ENCODE measurements at places on chromosomes 13 and 19.

DNA sequence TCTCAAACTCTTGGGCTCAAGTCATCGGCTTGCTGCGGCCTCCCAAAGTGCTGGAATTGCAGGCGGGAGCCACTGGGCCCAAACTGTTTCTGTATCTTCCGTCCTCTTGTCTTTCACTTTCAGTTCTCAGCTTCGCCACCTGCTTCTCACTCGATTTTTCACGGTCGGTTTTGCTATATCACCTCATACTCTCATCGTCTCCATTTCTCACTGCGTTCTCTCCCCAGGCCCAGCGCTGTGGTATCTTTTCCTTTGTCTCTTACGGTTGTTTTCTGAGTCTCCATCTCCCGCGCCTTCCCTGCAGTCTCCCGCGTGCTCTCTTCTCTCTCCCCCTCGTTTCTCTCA lies 14.9 kb downstream of the SSC5D start:
- no peak for DNase-seq

GRCh38 chr13:70408865-70409264 lies 300.6 kb upstream of the KLHL1 start:
- DNase-seq = no peak

GRCh38 chr19:33193269-33193864 lies 763 bp upstream of the LRP3 start:
- DNase-seq = no peak

- no peak for DNase-seq
Measured at GRCh38 chr13:19573120-19573716, 11.9 kb upstream of the TPTE2 start.

DNA sequence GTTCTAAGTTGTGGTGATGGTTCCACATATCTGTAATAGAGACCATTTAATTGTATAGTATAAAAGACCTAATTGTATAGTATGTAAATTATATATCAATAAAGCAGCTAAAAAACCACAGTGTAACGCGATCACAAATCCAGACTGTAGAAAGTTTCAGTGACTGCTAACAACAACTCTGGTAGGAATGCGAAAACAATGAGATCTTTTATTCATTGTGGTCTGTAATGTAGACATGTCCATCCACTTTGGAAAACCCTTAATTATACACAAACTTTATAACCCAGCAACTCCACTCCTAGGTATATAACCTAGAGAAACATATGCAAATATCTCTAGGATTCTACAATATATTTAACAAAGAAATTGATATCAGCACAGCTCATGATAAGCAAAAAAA lies 549.5 kb downstream of the SLITRK1 start:
- no peak for DNase-seq

- no peak for DNase-seq
Measured at GRCh38 chr13:40586886-40587565, 79.4 kb downstream of the FOXO1 start.

DNA sequence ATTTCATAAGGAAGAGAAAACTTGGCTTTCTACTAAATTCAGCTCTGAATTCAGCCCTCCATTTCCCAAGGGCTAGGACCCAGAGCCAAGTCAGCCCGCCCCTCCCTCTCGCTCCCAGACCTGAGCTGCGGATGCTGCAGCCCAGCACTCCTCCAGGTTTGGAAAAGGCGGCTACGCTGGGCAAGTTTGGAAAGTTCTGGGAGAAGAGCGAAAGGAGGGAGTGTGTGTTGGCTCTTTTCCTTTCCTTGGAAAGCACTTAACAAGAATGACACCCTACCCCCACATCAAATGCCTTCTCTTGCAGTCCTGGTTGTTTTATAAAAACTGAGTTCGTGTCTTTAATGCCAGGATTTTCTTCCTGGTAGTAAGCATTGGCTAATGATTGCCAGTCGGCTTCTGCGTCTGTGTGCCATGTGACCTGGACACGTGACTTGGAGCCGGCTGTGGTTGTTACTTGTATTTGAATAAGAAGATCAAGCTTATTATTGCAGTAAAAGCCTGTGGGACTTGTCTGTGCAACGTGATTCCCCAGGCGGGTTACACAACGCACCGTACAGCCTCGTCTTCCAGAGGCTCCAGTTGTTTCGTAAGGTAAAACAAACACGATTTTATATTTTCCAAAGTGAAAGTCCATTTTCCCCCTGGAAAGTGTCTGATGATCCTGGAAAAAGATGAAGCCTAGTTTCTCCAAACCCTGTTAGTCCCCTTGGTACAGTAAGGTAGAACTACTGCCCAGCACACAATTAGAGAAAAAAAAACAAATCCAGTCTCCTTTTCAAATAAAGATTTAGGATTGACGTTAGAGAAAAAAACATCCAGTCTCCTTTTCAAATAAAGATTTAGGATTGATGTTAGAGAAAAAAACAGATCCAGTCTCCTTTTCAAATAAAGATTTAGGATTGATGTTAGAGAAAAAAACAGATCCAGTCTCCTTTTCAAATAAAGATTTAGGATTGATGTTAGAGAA lies 26.8 kb upstream of the UBE2L5 start:
- DNase-seq = peak; percentile 67

- no peak for DNase-seq
Measured at GRCh38 chr19:38394488-38394887, 6.0 kb downstream of the SPRED3 start.

- no peak for DNase-seq
Measured at GRCh38 chr13:106522898-106523525, 12.4 kb downstream of the EFNB2 start.

DNA sequence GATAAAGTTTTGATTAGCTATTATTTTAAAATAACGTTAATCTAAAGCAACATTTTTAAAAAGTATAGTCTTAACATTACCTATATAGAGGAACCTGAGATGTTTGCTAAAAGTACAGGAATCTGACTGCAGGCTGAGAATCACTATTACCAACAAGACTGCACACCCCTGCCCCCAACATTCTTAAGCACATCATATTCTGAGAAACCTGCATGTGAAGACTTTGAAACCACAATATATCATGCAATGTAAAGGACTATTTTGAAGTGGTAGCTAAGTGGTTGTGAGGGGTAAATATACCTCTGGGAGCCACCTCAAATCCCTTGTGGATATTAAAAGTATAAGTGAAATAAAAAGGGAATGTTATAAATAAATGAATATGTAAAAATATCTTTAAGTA lies 119.0 kb upstream of the KLF12 start:
- DNase-seq = no peak

GRCh38 chr13:38905861-38906260 lies 84.8 kb downstream of the STOML3 start:
- DNase-seq = peak; percentile 44

DNA sequence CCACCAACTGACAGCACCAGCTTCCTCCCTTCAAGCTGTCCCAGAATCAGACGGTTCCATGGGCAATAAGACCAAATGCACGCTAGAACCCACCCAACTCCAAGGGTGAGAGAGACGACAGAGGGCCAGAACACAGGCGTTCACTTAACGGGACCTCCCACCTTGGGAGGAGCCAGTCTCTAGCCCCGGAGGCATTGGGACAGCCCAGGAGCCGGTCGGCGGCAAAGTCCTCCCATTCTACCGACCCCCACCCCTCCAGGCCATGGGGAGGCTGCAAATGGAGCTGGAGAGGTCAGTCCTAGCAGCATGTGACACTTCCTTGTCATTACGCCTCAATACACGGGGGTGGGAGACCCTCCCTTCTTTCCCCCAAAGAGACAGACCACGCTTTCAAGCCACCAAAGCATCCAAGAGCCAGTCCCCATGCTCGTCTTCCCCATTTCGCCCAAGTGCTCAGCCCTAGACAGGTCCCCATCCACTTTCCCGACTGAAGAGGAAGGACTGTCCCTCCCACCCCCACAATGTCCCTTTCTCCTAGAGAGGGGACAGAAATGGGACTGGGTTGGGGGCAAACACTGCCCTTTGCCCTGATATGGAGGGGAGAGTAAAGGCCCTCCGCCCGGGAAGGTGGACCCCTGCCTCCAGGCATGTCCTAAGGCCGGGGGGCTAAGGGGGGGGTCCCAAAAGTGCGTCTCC lies 964 bp downstream of the KHSRP start:
- peak; percentile 63 for DNase-seq

DNA sequence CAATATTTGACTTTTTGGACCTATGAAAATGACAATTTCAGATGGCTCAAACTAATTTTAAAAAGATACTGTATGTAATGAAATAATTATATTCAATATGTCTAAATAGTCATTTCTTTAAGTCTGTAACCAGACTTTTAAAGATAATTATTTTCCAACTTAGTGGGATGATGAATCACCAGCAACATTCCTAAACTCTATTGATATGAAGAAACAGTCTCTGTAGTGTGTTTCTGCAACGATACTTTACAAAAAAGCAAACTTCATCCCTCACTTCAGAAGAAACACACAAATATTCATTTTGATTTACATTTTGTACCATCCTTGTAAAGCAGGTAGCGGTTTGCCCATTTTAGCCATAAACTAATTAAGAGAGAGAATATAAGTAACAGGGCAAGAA lies 417.4 kb downstream of the EFNB2 start:
- DNase-seq = no peak

- DNase-seq = no peak
Measured at GRCh38 chr13:62629618-62630017, 1214.0 kb upstream of the PCDH20 start.

DNA sequence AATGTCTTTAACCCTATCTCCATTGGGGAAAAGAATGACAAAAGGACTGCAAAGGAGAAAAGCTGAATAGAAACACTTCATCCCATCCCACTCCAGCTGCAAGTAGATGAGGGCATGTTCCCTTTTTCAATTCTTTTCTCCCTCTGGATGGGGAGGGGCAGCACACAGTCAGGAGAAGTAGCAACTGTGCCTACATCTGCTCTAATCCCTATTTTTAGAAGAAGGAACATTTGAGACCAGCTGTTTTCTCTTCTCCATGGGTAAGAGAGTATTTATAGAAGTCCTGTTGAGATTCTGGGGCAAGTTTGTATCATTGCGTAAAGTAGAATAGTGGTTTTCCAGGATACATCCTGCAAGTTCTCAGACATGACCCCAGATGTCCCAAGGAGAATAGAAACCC lies 9.3 kb upstream of the GTF3A start:
- no peak for DNase-seq

- DNase-seq = no peak
Measured at GRCh38 chr13:109151696-109152095, 522.3 kb downstream of the MYO16 start.

DNA sequence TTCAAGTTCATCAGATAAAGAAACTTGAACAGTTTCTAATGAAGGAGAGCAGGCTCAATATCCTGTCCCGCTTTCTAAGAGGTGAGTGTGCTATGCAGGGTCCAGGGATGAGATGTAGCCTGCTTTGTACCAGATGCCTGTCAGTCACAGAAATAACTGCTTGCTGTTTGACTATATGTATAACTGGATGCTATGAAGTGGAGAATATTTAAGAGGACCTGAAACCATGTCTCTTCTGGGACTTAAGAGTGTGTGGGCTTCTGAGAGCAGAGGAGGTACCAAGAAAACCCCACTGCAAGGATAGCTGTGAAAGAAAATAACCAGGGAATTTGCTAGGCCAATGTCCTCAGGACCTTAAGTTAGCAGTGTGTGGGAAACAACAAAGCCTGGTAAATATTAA lies 246.3 kb upstream of the RFC3 start:
- DNase-seq = no peak

GRCh38 chr13:42393573-42394360 lies 121.8 kb downstream of the AKAP11 start:
- no peak for DNase-seq

GRCh38 chr13:103199380-103200088 lies 133.3 kb upstream of the SLC10A2 start:
- DNase-seq = no peak

- DNase-seq = peak; percentile 72
Measured at GRCh38 chr19:17296273-17296672, 7.0 kb downstream of the ABHD8 start.

- no peak for DNase-seq
Measured at GRCh38 chr13:21663197-21663596, 7.7 kb upstream of the FGF9 start.

DNA sequence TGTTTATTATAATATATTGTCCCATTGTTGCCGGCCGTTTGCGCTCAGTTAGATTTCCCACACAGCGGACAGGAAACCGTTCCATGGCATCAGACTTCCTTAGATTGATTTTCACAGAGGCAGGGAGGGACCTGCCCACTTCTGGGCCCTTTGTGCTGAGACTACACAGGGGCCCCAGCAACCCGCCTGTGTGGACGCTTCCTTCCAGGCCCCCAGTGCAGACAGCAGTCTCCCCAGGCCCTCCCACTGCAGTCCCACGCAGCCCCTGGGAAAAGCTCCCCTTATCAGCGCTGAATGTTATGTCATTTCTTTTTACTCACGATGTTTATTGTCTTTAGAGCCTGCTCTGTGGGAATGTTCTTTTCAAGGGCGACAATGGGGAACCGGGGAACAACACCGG lies 351.7 kb upstream of the ARGLU1 start:
- no peak for DNase-seq

DNA sequence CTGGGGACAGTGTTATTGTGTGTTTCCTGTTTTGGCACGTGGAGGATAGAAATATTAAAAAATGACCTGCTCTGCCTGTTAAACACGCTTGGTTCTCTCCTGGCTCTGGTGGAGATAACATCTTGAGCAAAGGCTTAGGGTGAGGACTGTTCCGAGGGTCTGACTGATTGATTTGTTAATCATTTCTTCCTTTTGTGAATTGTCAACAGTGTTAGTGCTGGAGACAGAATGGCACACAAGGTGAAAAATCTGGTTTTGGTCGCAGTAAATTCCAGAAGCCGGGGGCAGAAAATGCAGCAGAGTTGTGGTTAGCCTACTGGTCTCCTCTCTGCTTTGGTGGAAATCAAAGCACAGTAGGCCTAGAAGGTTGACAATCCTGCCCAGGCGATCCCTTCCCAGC lies 163.6 kb downstream of the FGF9 start:
- DNase-seq = no peak

DNA sequence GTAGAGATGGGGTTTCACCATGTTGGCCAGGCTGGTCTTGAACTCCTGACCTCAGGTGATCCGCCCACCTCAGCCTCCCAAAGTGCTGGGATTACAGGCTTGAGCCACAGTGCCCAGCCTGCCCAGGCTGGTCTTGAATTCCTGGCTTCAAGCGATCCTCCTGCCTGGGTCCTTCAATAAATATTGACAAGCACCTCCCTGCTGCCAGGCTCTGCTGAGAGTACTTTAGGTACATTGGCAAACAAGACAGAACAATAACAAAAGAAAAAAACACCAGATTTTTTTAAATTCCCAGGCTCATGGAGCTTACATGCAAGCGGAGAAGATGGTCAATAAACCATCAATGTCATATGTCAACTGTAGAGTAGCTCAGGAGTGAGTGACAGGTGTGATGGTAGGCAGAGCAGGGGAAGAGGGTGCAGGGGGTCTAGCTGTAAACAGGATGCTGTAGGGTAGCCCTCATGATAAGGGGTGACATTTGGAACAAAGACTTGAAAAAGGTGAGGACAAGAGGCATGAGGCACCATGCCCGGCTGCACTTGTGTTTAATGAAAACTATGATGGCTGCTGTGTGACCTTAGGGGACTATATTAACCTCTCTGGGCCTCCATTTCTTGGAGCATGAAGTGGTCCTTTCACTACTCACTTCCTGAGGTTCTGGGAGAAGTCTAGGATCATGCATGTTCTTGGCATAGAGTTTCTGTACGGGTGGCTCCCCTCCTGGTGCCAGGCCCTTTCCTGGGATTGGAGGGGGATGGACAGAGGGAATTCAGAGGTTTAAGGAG lies 19.6 kb downstream of the SULT2B1 start:
- no peak for DNase-seq

GRCh38 chr19:45428384-45429231 lies 4.9 kb upstream of the ERCC1 start:
- DNase-seq = no peak
